ENCODE measurements at places on chromosomes 16 and 17.

DNA sequence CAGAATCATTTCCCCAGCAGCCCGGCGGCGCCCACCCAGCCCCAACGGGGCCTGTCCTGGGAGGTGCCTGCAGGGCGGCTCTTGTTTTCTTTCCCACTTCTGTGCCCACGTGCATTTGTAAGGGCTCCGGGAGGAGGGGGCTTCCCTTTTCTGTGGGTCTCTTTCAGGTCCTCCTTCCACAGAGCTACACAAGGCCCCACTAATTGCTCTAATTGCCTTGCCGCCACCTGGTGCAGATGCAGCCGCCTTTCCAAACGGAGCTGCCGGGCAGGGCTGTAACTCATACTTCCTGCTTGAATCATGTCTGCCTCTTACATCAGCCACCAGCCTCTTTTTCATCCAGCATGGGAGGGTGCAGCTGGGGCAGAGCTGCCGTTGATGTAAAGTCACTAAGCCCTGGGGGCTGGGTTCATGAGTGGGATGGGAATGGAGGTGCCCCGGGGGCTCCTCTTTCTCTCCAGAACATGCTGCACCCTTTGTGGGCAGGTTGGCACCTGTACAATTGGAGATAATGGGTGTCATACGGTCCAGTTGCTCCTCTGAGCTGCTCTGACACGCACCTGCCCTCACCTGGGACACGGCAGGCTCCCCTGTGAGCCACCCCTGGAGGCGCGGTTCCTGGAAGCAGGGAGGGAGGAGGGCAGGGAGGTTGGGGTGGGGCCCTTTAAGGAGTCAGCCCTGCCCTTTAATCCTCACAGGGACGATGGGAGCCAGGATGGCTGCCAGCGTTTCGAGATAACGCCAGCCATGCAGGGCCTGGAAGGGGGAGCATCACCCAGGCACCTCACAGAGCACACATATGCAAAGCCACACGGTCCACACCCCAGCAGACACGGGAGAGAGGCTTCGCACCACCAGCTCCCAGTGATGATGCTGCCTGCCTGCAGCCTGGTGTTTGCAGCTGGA is 41.1 kb upstream of the KLHDC4 start:
- peak; percentile 68 for DNase-seq

DNA sequence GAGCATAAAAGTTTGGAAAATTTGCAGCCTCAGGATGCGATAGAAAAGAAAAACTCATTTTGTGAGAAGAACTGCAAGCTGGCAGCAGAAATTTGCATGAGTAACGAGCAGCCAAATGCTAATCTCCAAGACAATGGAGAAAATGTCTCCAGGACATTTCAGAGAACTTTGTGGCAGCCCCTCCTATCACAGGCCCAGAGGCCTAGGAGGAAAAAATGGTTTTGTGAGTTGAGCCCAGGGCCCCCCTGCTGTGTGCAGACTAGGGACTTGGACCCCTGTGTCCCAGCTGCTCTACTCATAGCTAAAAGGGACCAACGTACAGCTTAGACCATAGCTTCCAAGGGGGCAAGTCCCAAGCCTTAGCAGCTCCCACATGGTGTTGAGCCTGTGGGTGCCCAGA is 34.3 kb downstream of the APPBP2 start:
- no peak for DNase-seq

DNA sequence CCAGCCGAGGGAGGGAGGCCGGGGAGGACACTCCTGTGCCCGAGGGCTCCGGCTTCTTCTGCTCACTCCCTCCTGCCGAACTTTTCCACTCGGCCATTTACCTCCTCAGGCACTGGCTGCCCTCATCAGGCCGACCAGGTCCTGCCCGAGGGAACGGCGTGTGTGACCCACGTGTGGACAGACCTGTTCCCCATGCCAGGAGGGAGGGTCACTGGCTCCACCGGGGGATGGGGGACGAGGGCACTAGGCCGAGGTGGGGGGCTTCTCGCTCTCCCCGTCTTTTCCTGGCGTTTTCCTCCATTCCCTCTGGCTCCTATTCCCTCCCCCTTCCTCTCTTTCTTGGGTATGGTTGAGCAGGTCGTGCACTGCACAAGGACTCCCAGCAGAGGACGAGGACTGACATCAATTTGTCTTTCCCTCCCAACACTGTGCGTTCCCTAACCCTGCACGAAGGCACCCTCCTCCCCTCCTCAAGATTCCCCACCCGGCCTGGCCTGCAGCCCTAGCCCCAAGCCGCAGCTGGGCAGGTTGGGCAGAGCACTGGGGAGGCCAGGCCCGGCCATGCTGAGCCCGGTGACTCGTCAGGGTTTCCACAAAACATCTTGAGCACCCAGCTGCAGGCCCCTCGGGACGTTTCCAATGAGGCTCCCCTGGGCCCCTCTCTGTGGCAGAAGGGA is 3.2 kb upstream of the IL17C start:
- no peak for DNase-seq

DNA sequence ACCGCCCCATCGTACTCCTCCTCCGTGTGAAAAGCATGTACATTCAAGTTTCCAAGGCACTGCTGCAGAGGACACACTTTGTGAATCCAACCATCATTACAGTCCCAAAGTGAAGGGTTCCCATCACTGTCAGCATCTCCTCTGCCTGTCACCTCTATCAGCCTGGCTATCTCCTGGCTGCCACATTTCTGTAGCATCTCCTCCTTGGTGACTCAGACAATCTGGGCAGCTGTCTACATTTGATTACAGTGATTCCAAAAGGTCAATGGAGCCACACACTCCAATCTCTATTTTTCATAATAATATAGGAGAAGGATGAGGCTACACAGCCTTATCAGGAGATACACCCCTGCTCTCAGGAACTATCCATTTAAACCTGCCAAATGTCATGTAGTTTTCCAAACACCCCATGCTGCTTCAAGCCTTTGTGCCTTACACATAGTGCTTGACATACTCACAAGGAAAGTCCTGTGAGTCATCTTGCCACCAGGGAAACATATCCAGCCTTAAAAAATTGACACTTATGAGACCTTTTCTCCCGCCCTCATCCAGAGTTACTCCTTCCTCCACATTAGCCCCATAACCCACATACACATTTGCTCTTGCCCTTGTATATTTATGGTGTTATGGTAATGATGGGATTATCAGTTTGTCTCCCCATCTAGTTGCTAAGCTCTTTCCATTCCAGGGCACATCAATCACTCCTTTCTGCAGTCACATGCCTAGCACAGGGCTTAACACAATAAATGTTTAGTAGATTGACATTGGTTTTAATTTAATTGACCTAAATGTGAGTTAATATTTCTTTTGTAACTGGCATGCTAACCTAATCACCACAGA is 250.1 kb upstream of the CDH5 start:
- DNase-seq, result no peak

- DNase-seq, result no peak
Observed at GRCh38 chr16:9123871-9124270, 32.4 kb downstream of the HAPSTR1 start.

- peak; percentile 85 for DNase-seq
Observed at GRCh38 chr16:4766875-4767628, at the start of gene ZNF500. TSS of gene ZNF500 (minus strand) at chr16:4767162. CDS start at chr16:4765978, 1,184 bp downstream.
